ENCODE measurements at places on chromosomes 5 and 9.
A peak's percentile ranks its signal among the peaks of the same experiment; 100 is the strongest.

- peak; percentile 78 for DNase-seq
Measured at GRCh38 chr9:89929673-89930480, 325.1 kb downstream of the GADD45G start.

DNA sequence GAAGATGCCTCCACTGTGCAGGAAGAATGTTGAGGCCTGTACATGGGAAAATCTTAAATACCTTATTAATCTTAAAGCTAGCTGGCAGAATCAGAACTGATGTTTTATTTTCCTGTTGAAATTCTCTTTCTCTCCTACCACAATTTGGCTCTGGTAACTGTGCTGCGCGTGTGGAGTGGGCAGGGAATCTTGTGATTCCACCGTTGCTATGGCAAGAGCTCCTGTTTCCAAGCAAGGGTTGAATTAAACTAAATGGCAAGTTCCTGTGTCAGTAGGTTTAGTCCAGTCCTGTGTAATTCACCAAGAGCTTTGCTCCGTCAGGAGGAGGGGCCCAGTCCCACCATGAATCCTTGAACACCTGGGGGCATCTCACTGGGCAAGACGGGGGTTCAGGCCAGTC lies 36.4 kb downstream of the NXNL2 start:
- DNase-seq = no peak

- peak; percentile 73 for DNase-seq
Measured at GRCh38 chr9:111928359-111928720, 31.7 kb downstream of the UGCG start.

GRCh38 chr5:35237580-35238376 lies 7.5 kb upstream of the PRLR start:
- DNase-seq = no peak

DNA sequence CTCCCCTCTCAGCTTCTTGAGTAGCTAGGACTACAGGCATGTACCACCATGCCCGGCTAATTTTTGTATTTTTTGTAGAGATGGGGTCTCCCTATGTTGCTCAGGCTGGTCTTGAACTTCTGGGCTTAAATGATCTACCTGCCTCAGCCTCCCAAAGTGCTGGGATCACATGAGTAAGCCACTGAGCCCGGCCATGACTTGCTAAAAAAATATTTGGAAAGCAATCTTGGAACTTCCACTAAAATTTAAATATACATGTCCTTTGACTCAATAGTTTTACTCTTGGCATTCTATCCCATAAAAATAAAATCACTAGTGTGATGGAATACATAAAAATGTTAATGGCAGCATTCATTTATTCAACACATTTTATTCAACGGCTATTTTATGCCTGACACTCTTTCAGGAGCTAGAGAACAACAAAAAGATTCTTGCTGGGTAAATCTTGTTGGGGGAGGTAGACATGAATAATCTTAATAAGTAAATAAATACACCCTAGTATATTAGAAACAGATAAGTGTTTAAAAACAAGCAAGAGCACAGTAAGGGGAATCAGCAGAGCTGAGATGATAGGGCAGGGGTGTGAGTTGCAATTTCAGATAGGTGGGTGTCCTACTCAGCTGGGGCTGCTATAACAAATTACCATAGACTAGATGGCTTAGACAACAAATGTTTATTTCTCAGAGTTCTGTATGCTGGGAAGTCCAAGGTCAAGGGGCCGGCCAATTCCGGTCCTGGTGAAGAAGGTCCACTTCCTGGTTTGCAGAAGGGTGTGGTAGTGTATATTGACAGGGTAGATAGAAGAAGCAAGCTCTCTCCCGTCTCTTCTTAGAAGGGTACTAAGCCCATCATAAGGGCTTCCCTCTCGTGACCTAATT lies 50.7 kb downstream of the KCNV2 start:
- no peak for DNase-seq

DNA sequence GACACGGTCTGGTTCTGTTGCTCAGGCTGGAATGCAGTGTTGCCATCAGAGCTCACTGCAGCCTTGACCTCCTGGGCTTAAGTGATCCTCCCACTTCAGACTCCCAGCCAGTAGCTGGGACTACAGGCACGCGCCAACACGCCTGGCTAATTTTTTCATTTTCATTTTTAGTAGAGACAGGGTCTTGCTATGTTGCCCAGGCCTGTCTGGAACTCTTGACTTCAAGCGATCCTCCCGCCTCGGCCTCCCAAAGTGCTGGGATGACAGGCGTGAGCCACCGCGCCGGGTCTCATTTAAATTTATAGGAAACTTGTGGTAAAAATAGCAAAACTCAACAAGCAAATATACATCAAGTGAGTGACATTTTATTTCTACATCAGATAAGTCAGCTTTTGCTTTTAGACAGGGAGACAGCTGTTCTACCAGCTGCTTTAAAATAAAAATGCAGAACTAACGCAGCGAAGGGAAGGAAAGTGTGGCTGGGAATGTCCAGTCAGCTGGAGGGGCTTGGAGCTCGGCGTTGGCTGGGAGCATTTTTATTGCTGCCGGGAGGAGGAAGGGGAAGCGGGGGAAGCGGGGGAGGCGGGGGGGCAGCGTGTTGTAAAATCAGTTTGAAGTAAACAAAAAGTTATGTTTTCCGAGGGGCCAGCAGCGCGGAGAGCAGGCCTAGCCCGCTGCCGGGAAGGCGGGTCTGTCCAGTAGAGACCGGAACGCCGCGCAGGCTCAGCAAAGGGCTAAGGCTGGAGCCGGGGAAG lies 707 bp upstream of the ZFYVE16 start:
- DNase-seq = no peak

- DNase-seq = no peak
Measured at GRCh38 chr5:141703133-141703561, 21.1 kb upstream of the ARAP3 start.

- DNase-seq = peak; percentile 53
Measured at GRCh38 chr9:137406876-137407589, 15.9 kb downstream of the EXD3 start.
